Brain pericyte (primary cell): ENCODE measurements at places on chromosomes 16 and 17.

DNA sequence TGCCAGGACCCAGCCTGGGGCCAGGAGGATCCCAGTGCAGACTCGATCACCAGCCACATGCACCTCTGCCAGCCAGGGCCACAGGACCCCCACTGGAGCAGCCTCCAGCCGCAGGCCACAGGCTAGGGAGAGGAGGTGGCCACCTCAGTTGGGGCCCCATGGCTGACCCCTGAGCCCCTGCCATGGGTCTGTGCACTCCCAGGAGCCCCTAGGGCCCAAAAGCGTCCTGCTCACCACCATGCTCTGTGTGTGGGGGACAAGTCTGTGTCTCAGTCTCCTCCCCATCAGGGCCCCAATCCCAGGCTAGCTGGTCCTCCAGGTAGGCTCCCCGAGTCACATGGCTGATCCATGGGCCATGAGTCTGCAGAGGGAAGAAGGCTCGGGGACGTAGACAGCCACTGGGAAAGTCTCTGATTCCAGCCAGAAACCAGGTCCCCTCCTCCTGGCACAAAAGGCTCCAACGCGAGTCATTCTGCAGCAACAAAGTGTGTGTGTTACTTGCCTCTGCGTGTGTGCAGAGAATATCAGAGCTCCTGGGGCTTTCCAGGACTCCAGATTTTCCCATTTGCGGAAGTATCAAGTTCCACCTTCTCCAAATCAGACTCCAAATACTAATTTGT, 6.1 kb upstream of the PRSS8 start:
- no peak for DNase-seq

DNA sequence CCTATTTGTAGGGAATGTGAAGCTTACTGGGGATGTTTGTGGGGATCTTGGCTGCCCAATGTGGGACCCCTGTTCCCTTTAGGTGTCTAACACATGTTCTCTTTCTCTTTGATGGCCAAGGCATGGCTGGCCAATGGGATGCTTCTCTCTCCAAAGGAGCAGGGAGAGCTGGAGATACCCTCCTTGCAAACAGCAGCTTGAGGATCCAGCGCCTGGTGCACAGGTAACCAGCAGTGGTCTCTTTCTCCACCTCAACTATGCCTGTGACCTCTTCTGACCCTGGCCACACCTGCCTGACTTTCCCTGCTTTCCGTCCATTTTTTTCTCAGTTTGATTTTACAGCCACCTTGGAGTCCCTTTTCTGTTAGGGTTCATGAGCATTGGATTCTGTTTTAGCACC, 16.8 kb upstream of the NKD1 start:
- no peak for DNase-seq

GRCh38 chr17:28406473-28406814, 432 bp upstream of the SLC46A1 start:
- no peak for DNase-seq

DNA sequence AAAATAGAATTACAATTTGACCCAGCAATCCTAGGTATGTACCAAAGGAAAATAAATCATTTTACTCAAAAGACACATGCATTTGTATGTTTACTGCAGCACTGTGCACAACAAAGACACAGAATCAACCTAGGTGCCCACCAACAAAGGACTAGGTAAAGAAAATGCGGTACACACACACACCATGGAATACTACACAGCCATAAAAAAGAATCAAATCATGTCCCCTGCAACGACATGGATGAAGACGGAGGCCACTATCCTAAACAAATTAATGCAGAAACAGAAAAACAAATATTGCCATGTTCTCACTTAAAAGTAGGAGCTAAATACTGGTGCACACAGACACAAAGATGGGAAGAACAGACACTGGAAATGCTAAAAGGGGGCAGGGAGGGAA, 36.2 kb downstream of the BRD7 start:
- DNase-seq, result no peak

GRCh38 chr17:1705004-1705403, 5.2 kb downstream of the TLCD2 start:
- DNase-seq, result no peak

- peak; percentile 67 for DNase-seq
Measured at GRCh38 chr16:67246081-67246755, 1.1 kb downstream of the FHOD1 start.

GRCh38 chr16:86978445-86979030, 338.7 kb downstream of the C16orf95 start:
- no peak for DNase-seq

- DNase-seq, result no peak
Measured at GRCh38 chr16:74034200-74034599, 262.4 kb upstream of the PSMD7 start.

GRCh38 chr17:17874478-17874877, 37.7 kb upstream of the SREBF1 start:
- DNase-seq, result no peak

- no peak for DNase-seq
Measured at GRCh38 chr17:32396343-32396742, 46.4 kb downstream of the ZNF207 start.

DNA sequence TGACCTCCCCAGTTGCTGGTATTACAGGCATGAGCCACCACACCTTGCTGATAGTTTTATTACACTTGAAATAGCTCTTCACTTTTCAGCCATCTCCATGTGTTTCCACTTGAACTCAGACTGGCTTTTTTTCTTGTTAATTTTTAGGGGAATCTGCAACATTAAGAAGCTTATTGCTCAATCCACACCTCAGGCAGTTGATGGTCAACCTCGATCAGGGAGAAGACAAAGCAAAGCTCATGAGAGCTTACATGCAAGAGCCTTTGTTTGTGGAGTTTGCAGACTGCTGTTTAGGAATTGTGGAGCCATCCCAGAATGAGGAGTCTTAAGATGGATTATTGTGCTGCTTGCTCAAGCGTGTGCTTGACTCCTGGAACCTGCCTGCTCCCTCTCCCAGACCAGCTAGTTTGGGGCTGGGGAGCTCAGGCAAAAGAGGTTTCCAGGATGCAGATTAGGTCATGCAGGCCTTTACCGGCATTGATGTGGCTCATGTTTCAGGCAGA, 8.6 kb downstream of the ZNHIT3 start:
- no peak for DNase-seq

GRCh38 chr16:64627781-64628180, 494.1 kb downstream of the CDH11 start:
- DNase-seq, result no peak

DNA sequence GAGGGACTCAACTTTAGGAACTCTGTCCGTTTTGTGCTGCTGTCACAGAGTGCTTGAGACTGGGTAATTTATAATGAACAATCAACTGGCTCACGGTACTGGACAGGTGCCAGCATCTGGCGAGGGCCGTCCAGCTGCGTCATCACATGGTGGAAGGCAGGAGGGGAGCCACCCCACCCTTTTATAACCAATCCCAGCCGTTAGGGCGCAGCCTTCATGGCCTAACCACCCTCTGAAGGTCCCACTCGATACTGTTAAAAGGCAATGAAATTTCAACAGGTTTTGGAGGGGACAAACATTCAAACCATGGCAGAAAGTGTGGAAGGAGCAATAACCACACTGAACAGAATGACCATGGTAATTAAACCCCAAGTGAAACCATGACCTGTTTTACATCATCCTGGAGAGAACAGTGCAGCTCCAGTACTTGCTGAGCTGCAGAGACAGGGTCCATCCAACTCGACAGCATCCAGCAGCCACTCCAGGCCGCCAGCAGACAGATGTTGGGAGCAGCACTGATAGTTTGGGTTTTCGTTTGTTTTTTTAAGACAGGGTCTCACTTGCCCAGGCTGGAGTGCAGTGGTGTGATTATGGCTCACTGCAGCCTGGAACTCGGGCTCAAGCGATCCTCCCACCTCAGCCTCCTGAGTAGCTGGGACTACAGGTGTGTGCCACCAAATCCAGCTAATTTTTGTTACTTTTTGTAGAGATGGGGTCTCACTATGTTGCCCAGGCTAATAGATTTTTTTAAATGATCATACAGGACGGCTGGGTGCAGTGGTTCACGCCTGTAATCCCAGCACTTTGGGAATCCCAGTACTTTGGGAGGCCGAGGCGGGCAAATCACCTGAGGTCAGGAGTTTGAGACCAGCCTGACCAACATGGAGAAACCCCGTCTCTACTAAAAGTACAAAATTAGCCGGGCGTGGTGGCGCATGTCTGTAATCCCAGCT, 11.0 kb downstream of the CHMP6 start:
- DNase-seq, result no peak

DNA sequence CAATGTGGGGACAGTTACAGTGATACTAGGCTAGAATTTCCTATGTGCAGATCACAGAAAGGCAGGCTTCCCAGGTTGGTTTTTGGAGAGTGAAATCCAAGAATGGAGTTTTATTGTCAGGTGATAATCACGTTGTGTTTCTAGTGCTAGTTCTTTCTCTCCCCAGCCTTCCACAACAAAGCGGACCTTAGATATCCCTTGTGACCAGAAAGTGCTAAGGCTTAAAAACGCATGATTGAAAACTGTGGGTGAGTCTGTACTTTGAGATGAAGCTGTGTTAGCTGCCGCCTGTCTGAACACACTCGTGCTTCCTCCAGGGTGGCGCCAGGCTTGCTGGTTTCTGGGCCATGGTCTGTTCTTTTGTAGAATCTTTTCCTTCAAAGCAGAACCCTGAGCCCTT, 52.1 kb downstream of the BANP start:
- no peak for DNase-seq

DNA sequence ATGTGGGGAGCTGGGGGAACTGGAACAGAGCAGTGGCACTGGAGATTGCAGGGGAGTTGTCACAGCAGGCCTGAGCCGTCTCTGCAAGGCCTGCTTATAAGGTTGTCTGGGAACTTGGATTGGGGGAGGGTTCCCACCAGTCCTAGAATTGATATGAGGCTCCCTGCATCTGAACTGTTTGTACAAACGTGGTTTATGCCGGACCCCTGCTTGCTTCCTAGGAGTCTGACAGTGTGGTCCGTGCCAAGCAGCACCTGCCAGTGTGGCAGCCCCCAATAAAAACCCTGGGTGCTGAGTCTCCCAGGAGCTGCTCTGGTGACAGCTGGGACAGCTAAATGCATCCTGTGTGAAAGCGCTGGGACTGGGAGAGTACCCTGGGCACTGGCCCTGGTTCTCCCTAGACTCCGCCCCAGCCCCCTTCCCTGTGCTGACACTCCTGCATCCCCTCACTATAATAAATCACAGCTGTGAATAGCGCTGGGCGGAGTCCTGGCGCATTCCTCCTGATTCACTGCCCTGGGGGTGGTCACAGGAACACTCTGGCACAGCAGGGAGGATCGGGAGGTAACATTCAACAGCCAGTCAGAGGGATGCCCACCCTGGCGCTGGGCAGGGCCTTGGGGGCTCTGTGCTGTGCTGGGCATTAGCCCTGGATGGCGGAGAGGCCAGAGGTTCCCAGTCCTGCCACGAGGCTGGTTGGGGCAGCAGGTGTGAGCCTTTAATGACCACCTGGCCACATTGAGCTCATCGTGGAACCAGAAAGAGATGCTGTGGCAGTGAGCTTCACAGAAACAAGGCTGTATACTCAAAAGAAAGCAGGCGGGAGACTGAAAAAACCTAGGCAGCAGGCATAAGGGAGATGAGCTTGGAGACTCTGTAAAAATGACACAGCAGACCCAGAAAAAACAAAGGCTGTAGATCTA, 45.6 kb downstream of the RMI2 start:
- DNase-seq, result no peak

- no peak for DNase-seq
Measured at GRCh38 chr17:64041912-64042311, 21.5 kb upstream of the ICAM2 start.

GRCh38 chr17:5587438-5588032, 3.2 kb upstream of the NLRP1 start:
- peak; percentile 30 for DNase-seq

DNA sequence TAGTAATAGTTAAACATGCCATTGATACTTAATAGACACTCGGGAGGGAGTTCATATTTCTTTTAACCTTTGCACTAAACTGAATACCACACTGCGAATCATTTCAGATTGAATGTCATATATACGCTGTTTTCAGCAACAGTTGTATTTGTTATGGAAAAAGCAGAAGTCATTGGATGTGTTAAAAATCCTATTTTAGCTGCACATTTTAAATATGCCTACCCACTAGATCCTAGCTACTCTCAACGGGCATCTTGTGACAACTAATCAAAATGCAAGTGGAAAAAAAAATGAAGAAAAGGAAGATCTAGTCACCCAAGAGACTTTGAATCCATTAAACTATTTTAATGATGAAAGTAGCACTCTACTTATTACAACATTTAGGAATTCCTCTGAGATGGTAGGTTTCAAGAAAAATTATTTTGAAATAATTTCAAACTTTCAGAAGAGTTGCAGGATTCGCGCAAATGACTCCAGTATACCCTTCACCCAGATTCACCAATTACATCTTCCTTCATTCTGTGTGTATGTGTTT, 51.4 kb upstream of the MNT start:
- DNase-seq, result no peak

GRCh38 chr17:43931062-43931571, 11.2 kb downstream of the PPY start:
- DNase-seq, result no peak

DNA sequence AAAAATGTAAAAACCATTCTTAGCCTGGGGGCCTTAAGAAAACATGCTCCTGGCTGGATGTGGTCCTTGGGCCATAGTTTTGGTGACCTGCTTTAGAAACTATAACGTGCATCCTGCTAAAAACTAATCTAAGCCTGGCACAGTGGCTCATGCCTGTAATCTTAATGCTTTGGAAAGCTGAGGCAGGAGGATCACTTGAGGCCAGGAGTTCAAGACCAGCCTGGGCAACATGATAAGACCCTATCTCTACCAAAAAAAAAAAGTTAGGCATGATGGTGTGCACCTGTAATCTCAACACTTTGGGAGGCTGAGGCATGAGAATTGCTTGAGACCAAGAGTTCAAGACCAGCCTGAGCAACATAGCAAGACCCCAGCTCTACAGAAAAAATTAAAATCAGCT, 183.8 kb upstream of the CHMP6 start:
- no peak for DNase-seq

DNA sequence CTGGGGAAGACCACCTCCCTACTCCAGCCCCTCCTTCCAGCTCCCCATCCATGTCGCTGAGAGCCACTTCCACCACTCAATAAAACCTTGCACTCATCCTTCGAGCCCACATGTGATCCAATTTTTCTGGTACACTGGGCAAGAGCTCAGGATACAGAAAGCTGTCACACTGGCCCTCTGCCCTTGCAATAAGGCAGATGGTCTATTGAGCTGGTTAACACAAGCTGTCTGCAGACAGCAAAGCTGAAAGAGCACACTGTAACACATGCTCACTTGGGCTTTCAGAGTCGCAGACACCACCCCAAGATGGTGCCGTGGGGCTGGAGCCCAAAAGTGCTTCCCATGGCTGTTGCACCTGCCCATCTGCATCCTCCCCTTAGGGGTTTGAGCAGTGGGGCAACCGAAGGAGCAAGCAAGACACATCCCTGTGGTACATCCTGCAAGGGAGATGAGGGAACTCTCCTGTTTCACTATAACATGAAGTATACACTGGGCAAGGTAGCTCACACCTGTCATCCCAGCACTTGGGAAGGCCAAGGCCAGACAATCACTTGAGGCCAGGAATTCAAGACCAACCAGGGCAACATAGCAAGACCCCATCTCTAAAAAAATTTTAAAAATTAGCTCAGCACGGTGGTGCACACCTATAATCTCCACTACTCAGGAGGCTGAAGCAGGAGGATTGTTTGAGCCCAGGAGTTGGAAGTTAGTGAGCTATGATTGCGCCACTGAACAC, 52.8 kb upstream of the C17orf78 start:
- DNase-seq, result no peak
